ENCODE measurements at places on chromosomes 4 and X.

GRCh38 chrX:79336869-79337815 lies 30.0 kb downstream of the ITM2A start:
- no peak for DNase-seq

- DNase-seq: no peak
Measured at GRCh38 chr4:1094336-1094690, 19.1 kb downstream of the RNF212 start.

DNA sequence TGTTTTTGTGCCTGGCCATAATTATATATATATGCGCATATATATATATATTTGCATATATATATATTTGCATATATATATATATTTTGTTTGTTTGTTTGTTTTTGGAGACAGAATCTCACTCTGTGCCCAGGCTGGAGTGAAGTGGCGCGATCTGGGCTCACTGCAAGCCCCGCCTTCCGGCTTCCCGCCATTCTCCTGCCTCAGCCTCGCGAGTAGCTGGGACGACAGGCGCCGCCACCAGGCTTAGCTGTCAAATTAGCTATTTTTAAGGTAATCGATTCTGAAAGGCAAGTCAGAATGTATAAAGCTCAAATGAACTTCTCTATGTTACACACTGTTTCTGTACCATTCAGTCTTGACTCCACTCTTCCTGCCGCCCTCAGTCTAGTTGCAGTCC lies 273.3 kb downstream of the TRIML1 start:
- DNase-seq: no peak

- no peak for DNase-seq
Measured at GRCh38 chr4:15771216-15772058, 6.7 kb upstream of the CD38 start.

GRCh38 chr4:100555611-100556337 lies 38.0 kb upstream of the EMCN start:
- DNase-seq: no peak

DNA sequence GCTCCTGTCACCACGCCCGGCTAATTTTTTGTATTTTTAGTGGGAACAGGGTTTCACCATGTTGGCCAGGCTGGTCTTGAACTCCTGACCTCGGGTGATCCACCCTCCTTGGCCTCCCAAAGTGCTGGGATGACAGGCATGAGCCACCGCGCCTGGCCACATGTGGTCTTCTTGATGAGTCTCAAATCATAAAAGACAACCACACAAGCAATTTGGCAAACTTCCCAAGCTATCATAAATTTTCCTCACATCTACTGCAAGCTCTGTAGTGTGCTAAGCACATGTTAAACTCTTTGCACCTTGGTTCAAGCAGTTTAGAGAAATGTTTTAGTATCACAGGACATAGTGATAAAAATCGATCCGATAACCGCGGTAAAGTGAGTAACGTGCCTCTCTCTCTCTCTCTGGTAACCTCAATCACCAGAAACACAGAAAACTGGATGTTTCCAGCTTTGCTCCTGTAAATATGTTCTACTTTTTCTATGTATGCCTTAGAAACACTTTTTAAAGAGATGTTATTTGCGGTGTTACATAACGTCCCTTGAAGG lies 256.8 kb downstream of the DHRSX start:
- no peak for DNase-seq

DNA sequence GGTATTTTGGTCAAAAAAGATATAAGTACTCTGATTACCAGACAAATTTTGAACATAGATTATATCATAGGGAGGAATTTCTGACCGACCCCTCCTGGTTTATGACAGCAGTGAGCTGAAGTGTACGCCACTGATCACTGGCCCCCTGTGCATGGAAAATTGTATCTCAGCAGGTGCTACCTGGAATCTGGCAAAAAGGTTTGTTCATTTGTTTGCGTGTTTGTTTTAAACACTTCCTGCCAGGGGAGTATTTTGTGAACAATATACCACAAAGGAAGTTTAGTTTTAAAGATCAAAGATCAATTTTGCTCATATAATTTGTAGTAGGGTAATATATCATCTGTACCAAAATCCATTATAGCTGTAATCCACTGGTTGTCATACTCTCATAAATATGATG lies 219.7 kb upstream of the TENM3 start:
- no peak for DNase-seq

GRCh38 chrX:53072418-53073114 lies 9.6 kb upstream of the TSPYL2 start:
- no peak for DNase-seq

DNA sequence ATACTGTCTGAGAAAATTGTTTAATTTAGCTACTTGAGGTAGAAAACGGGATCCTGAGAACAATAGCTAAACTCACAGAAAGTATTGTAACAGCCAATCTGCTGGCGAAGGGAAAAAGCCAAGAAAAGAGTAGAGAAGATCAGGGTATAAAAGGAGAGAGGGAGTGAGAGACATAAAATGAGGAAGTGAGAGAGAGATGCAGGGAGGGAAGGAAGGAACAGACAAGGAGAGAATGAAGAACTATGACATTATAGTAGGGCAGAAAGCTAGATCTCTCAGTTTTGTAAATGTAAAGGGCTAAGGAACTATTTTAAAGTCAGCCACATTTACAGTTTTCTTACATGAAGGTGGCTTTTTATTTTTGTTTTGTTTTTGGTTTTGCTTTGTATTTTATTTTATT lies 1.6 kb upstream of the GIMD1 start:
- DNase-seq: no peak

All from NCI-H2107 (cell line).